NCI-H2029 treated with DMSO at 0.1 percent for 48 hours (cell line): ENCODE measurements at places on chromosomes 4 and X.

GRCh38 chr4:105871997-105872396, 23.3 kb upstream of the NPNT start:
- no peak for DNase-seq

DNA sequence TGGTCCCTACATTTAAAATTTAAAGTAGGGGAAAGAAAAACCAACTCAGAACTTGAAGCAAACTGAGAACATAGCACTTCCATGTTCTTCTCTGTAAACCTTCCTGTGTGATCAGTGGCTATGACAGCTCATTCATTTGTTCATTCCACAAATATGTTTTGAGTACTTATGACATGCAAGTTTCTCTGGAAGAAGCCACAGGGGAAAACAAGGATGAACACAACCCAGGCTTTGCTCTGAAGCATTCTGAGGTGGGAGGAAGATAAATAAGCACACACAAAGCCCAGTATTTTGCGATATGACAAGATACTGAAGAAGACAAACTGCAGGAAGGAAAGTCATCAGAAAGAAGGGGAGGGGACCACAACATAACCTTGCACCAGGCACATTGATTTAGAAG, 96.4 kb downstream of the CHIC2 start:
- no peak for DNase-seq

DNA sequence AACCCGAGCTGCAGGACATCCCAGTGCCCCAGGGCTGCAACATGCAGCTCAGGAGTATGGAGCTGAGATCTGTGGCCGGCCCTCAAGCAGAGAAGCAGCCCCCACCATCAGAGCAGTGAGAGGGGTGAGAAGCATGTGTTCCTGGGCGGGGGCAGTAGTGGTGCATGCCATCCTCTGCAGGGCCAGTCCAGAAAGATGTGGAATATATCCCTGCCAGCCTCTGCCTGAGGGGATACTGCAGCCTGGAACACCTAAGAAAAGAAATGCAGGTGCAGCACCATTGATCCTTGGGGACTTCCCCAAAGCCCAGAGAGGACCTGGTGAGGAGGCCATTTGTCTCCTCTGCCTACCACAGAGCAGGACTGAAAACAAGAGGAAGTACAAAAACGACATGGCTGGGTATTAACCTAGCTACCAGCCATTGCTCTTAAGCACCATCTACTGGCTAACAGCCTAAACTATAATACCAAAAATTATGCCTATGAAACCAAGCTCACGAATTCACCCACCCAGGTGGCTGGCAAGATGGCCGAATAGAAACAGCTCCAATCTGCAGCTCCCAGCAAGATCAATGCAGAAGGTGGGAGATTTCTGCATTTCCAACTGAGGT, 158.8 kb downstream of the ADGRA3 start:
- DNase-seq = no peak

DNA sequence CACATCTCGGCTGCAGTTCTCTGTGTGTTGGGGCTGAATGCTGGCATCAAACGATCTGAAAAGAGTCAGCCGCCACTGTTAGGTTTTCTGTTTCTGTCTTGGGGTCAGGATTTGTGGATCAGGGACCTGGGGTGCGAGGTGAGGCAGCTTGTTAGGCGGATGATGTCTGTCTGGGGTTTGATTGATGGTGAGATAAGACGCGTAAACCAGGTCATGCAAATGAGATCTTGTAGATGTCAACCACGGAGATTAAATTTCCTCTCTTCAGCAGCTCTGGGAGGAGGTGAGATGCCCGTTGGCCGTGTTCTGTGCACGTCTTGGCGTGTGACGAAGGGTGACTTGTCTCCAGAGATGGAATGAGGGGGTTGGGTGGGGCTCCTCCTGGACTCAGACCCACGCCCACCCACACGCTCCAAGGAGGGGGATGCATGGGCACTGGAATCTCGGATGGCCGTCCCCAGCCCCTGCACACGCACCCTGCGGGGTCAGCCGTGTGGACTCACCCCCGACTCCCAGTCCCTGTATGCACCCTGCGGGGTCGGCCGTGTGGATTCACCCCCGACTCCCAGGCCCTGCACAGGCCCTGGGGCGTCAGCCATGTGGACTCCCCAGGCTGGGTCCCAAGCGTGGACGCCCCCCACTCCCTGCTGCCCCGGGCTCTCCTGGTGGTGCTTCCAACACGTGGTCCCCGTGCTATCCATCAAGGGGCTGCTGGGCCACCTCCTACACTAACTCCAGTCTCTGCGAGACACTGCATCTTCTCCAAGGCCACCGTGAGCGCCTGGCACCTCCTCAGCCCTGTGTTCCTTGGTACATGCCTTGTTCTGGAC, 16.0 kb upstream of the UVSSA start:
- no peak for DNase-seq

DNA sequence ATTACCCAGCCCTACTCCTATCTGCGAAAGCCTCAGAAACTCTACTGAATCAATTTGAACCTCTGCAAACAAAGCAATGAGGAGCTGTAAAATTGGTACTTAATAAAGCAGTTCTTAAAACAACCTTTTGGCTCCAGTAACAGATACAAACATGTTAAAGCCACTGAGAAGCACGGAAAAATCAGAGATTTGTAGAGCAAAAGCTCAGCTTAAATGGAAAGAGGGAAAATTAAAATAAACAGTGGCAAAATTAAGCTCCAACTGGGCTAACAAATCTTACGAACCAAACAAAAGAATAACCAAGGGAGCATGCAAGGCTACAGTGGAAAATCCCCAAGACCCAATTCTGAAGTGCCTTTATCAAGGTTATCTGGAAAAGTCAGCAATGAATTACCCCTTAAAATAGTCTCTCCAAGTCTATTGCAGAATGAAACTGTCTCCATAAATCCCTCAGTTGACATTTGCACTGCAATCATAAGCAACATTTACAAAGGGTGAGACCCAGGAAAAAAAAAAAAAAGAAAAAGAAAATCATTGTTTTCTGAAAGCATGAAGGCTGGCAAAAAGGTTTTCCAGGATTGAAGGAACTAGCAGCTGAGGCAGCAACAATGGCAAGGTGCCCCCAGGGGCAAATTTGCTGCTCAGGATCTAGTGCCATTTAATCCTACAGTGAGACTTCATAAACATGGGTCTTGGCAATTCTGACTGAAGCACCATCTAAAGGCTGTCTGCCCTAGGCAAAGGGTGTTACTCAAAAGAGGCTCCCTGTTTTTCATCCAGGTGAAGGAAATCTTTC, 40.1 kb downstream of the USP46 start:
- no peak for DNase-seq

DNA sequence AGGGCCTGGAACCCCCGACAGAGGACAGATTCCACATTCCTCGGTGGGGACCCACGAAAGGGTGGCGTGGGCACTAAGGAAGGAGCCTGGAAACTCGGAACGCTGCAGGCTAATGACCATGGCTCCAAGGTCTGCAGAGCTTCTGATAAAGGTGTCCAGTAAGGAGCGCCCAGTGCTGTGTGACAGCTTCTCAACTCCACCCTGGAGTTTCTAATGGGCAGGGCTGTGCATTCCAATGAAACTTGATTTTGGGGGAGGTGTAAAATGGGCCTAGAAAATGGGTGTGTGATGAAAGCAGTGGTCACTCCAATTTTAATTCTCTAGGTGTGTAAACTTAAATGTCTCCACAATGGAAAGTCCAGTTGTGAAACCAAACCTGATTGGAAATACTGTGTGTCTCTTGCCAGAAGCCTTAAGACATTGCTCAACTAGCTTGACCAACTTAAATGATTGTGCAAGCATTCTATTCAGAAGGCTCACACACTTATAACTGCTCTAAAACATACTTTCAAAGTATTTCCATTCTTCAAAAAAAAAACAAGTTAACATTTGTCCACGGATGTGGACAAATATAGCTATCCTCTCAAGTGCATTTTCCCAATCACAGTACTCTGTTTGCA, 52.1 kb downstream of the XAGE2 start:
- no peak for DNase-seq

- DNase-seq = no peak
Measured at GRCh38 chr4:167775375-167775774, 317.0 kb upstream of the ANXA10 start.

GRCh38 chrX:82335772-82336171, 1133.9 kb downstream of the SH3BGRL start:
- DNase-seq = no peak

DNA sequence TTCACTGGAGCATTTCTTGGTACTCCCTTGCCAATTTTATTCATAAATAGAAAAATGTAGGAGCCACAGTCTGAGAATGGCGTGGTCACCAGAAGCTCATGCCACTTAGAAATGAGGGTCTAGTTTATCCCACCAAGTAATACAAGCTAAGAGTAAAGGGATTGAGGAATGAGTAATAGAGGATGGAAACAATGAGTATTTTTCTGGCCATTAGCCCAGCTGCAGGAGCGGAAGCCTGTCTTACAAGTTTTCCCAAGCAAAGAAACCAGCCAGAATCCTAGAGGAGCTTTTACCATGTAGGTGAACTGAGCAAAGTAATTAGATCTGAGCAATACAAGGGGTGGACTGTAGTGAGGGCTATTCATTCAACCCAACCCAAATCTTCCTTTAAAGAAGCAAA, 160.7 kb upstream of the NPY2R start:
- no peak for DNase-seq

DNA sequence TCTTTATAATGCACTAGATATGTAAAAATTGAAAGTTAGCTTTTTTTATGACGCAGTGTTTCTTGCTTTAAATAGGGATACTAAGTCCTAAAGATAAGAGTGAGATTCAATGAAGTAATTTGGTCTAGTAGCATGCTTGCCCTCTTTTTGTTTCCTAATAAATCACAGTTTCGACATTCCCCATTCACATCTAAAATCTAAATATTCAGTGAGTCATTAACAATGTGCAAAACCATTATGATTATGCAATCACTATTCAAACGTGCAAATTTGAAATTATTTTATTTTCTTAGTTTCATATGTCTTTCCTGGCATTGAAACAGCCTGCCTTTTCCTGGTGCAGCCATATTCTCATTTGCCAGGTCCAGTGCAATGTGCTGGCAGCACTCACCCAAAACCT, 1350.5 kb upstream of the PABPC4L start:
- no peak for DNase-seq

DNA sequence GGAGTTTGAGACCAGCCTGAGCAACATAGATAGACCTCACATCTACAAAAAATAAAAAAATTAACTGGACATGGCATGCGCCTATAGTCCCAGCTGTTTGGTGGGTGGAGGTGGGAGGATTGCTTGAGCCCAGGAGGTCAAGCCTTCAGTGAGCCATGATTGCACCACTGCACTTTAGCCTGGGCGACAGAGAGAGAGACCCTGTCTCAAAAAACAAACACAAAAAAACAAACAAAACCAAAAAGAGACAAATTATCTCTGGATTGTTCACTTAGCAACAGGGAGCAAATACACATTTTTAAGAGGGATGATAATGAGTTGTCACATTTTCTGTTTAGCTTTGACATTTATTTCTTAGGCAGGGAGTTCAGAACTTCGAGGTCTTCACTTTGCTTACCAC, 155.4 kb downstream of the CEP135 start:
- DNase-seq = no peak

GRCh38 chr4:2045518-2045951, 13.6 kb upstream of the NAT8L start:
- DNase-seq = no peak

- DNase-seq = no peak
Measured at GRCh38 chrX:112279940-112280339, 197.4 kb upstream of the TRPC5 start.

DNA sequence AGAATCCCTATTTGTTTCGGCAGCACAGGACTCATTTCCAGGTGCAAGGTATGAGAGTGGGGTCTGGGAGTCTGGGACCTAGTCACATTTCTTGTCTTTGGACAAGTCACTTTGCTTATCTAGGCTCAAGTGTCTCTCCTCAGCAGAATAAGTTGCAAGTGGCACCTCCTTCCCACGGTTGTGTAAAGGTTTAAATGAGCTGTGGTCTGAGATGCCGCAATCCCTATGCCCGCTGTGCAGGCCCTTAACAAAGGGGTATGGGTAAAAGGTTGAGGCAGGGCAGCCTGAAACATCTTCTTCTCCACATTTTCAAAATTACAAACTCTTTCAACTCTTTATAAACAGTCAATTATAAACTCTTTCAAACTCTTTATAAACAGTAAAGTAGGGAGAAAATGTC, 93.7 kb downstream of the RTL5 start:
- DNase-seq = no peak

GRCh38 chrX:70470850-70471289, 26.2 kb downstream of the DLG3 start:
- no peak for DNase-seq
